GM10248 (cell line): ENCODE measurements at places on chromosomes 5 and 9.

- no peak for DNase-seq
Measured at GRCh38 chr5:168790671-168791250, 211.6 kb upstream of the PANK3 start.

DNA sequence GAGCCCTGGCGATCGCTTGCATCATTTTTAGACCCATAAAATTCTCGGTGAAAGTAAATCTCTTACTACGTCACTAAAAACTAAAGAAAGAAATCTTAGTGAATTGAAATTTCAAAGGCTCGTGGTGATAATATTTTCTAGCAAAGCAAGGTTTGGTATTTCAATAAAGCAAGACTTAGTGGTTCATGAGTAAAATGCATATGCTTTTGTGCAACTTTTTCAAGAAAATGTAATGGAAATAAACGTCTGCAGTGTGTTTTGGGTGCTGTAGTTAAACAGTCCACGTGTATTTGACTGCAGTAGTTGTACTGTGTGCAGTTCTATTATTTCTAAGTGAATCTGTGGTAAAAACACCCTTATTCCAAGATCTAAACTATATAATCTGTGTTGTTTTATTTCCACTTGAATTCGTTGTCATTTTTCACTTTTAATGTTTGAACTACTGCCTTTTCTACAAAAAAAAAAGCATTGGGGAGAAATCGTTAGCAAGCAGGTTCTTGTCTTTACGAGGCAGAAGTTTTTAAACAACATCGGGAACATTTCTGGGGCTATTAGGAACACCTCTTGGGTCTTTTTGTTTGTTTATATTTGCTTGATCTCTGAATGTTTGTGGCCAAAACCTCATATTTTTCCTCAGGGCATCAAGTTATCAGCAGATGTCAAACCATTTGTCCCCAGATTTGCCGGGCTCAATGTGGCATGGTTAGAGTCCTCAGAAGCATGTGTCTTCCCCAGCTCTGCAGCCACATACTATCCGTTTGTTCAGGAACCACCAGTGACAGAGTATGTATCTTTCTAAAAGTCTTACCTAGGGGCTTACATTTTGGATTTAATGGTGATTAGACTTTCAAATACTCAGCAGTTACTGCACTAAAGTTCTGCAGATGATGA lies 960 bp downstream of the SECISBP2 start:
- DNase-seq: no peak

GRCh38 chr9:98698856-98699255 lies 9.9 kb downstream of the GABBR2 start:
- DNase-seq: no peak

DNA sequence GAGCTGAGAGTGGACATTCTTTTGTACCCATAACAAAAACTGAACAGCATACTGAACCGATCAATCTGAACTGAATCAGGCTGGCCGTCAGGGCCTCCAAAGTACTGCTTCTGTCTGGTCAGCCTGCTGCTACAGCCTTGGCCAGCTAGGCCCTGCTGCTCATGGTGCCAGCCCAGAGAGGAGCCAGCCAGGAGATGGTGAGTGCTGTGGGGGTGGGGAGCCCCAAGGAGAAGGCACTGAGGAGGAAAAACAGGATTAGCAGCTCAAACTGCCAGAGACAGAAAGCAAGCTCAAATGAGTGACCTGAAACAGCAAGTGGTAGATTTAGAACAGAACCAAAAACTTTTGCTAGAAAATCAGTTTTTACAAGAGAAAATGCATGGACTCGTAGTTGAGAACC lies 23.9 kb downstream of the SRP19 start:
- DNase-seq: no peak

GRCh38 chr9:122191584-122191983 lies 31.9 kb downstream of the MORN5 start:
- no peak for DNase-seq

- no peak for DNase-seq
Measured at GRCh38 chr9:134707031-134707680, 65.6 kb downstream of the COL5A1 start.

- peak; percentile 69 for DNase-seq
Measured at GRCh38 chr9:131656356-131657036, 83.4 kb downstream of the RAPGEF1 start.

- DNase-seq: no peak
Measured at GRCh38 chr5:107533910-107534876, 136.5 kb downstream of the EFNA5 start.

DNA sequence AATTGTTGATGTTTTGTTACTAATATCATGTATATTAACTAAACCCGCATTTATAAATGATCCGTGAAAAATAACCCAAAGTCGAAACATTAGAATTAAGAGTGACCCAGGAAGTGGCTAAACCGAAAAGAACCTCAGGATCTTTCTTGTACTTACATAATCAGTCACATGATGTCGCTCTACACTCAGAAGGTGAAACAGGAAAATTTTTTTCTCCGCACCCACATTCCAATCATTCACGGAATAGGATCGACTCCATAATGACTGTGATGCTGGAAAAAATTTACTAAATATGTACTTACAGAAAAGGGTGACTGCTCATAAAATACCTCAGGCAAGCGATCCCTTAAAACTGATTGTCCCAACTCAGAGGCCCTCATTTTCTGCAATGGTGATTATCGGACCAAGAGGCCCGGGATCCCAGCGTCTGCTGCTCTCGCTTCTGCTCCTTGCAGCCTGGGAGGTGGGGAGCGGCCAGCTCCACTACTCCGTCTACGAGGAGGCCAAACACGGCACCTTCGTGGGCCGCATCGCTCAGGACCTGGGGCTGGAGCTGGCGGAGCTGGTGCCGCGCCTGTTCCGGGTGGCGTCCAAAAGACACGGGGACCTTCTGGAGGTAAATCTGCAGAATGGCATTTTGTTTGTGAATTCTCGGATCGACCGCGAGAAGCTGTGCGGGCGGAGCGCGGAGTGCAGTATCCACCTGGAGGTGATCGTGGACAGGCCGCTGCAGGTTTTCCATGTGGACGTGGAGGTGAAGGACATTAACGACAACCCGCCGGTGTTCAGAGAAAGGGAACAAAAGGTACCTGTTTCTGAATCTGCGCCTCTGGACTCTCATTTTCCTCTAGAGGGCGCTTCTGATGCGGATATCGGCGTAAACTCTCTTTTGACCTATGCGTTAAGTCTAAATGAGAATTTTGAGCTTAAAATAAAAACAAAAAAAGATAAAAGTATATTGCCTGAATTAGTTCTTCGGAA lies at the start of gene PCDHA12:
PCDHA12 (plus strand) TSS at position 224 of the 981 bp plus-strand sequence; CDS start at position 389, 165 bp downstream.
- DNase-seq: no peak

DNA sequence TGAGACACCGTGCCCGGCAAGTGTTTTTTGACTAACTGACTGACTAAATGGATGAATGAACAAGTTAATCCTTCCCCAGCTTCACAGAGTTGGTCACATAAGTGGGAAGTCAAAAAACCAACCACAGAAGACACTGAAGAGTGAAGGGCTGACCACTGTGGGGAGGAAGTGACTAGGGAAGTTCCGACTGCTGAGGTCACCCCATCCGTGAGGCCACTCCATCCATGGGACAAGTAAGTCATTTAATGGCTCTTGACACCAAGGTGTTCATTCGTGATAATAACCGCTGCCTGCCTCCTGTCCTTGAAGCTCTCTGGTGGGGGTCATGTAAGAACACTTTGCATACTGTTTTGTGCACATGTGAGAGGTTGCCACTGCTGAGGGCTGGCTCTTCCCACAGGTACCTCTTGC lies 22.2 kb upstream of the CXCL14 start:
- no peak for DNase-seq

GRCh38 chr5:11164531-11165294 lies 403.7 kb upstream of the DAP start:
- no peak for DNase-seq

- no peak for DNase-seq
Measured at GRCh38 chr5:156681265-156681664, 168.8 kb upstream of the PPP1R2B start.

DNA sequence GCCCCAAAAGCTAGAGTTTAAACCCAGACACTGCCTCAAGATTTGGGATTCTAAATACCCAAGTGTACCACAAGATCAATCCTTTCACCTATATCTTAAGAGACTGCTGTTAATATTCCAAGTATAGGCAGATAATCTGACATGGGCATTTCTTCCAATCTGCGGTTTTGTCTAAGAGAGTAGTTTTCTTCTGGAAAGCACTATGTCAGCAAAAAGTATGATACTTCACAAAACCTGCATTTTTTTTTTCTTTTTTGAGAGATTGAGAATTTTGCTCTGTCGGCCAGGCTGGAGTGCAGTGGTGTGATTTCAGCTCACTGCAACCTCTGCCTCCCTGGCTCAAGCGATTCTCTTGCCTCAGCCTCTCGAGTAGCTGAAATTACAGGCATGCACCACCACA lies 190.7 kb upstream of the TYRP1 start:
- no peak for DNase-seq

DNA sequence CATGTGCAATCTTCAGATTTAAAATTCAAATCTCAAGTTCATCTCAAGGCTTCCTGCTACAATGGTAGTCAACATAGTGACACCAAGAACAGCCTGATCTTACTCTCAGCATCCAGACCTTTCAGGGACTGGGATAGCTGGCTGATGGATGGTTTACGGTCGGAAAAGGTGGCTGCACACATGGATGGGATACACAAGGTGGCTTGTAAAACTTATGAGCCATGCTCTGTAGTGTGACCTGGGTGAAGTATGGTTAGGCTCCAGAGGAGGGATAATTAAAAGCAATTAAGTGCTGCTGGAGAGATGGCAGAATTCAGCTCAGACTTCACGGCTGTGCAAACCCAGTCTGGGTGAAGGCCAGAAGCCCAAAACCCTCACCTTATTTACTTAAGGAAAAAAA lies 379.5 kb downstream of the NFIB start:
- no peak for DNase-seq

GRCh38 chr9:34869390-34869789 lies 88.7 kb upstream of the PHF24 start:
- no peak for DNase-seq

- DNase-seq: no peak
Measured at GRCh38 chr5:149754172-149754880, 24.2 kb downstream of the PPARGC1B start.

DNA sequence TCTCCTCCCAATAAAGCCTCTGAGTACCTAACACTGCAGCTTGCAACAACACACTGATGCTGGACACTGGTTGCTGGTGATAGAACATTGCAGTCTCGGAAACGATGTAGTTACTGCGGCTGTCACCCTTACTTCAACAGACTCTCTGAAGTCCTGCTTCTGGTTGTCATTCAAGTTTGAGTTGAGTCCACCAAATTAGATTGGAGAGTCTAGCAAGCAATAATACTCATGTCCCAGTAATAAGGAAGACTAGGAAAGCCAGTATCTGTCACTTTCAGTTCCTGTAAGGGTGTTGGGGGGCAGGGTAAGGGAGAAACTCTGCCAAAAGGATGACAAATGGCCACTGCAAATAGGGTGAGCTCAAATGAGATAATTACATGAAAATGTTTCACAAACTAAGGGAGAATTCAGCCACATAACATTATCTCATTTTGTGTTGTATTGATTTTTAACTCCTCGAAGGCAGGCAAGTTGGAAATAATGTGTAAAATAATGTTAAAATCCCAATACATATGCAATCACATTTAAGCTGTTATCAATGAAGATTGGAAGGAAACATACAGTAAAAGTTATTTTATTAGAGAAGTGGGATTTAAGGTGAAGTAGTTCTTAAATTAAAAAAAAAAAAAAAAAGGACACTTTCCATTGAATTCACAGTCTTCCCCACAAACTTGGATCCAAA lies 849 bp upstream of the IFT74 start:
- peak; percentile 15 for DNase-seq

GRCh38 chr5:96339862-96340261 lies 93.2 kb downstream of the PCSK1 start:
- no peak for DNase-seq

GRCh38 chr5:75053304-75054133 lies 1.2 kb upstream of the GCNT4 start:
- peak; percentile 32 for DNase-seq

DNA sequence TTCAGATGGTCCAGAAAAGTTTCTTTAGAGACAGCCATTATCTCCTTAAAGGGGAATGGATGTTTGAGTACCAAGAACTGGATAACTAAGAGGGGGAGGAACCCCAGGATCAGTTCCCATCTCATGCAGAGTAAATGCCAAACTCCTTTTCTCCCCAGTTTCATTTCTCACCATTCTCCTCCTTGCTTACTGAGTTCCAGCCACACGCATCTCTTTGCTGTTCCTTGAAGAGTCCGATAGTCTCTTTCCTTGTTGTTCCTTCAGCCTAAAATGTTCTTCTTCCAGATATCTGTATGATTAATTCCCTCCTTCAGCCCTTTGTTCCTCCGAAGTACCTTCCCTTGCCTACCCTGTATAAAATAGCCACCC lies 30.0 kb downstream of the KDM4C start:
- no peak for DNase-seq

DNA sequence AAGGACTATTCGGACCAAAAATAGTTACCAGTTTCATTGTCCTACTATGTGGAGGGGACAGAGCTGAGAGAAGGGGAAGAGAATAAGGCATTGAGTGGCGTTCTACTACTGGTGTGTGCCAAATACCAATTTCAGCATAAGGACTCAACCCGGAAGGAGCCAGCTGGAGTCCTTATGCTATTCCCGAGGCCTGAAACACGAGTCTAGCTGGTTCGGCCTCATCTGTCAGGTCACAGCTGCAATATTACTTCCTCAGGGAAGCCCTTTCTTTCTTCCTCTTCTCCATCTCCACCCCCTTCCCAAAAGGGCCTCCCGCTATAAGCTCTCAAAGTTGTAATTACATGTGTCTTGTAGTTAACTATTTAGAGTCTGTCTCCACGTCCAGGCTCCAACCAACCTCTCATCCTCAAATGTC lies 20.5 kb upstream of the FER start:
- DNase-seq: no peak

GRCh38 chr9:121399126-121399882 lies 29.3 kb upstream of the STOM start:
- no peak for DNase-seq

- DNase-seq: no peak
Measured at GRCh38 chr9:111985315-111985714, 88.7 kb downstream of the UGCG start.

- DNase-seq: no peak
Measured at GRCh38 chr9:34518110-34518616, 4.6 kb downstream of the ENHO start.

DNA sequence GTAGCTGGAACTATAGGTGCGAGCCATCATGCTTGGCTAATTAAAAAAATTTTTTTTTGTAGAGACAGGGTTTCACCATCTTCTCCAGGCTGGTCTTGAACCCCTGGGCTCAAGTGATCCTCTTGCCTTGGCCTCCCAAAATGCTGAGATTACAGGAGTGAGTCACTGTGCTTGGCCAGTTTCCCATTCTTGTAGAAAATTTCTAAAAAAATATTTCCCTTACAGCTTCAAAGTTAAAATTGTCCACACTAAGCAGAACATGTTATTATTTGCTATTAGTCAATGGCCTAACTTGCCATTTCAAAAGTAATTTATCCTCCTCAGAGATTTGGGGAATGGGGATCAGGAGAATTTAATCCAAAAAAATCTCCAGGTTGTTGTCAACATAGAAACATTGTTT lies 40.1 kb downstream of the SLC38A9 start:
- no peak for DNase-seq

DNA sequence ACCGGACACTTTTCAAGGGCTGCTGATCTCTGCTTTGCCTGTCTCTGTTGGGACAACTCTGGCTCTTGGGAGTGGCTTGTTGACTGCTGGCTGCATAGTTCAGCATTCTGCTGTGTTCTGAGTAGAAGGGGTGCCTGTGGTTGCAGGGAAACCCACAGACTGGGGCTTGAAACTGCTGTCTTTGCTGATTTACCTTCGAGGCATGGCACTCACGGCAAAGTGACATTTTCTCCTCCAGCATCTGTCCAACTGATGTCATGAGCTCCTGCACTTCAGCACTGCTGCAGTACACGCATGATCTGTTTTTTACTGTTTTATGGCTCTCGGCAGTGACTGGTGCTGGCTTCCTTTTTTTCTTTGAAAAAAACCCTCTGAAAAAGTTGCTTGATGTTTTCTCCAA lies 69.2 kb downstream of the SPATA31D1 start:
- no peak for DNase-seq
